ENCODE measurements at places on chromosomes 5 and 9.

GRCh38 chr5:107235167-107235566 is 435.6 kb downstream of the EFNA5 start:
- no peak for DNase-seq

DNA sequence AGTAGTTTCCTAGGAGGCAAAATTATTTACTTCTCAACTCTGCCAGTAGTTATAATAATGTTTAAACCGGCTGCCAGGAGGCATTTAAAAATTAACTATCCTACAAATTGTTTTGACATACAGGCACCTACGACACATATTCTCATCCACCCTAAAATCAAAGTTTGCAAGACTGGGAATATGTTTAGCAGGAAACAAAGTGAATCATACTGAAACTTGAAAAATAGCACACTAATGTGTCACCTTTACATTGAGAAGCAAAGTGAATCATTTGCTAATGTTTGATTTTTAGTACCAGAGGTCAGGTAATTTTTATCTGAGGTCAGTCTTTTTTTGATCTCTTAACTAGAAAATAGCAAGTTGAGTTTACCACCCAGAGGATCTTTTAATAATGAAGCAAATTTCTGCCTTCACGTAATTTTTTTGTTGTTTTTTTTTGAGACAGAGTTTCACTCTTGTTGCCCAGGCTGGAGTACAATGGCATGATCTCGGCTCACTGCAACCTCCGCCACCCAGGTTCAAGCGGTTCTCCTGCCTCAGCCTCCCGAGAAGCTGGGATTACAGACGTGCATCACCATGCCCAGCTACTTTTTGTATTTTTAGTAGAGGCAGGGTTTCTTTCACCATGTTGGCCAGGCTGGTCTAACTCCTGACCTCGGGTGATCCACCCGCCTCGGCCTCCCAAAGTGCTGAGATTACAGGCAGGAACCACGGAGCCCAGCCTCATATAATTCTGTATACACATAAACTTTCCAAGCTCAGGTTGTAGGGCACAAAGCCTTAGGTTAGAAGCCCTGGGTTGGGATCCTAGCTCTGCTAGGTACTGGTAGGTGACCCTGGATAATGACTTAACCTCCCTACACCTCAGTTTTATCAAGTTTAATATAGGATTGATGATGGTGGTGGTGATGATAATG is 124.3 kb downstream of the UGCG start:
- DNase-seq: no peak

- no peak for DNase-seq
Measured at GRCh38 chr9:94918038-94918753, 191.7 kb downstream of the AOPEP start.

DNA sequence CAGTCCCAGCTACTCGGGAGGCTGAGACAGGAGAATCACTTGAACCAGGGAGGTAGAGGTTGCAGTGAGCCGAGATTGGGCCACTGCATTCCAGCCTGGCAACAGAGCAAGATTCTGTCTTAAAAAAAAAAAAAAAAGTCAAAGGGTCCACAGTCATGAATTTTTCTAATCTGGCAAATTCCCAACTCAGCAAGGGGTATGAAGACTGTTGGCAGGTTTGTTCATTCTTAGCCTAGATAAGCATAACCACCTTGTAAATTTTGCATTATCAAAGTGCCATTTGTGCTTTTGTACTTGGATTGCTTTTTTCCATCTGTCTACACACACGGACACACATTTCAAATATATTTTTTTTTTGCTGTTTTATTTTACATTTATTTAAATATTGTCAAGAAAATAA is 299.8 kb upstream of the NUDT12 start:
- DNase-seq: no peak

DNA sequence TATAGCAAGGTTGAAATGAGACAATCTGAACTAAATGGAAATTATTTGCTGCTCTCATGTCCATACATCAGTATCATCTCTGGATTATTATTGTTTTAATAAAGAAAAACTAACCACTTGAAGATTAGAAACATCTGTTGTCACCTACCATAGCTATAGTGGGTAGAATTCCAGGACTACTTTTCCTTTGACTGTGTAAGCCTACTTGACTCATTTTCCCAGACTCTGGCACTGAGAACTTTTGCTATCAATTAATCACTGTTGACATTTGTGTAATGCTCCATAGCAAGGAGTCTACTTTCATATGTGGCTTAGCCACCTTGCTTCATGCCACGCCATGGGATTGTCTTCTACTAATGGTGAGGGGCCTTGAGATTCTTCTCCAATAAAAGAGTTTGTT is 59.9 kb upstream of the ARRDC3 start:
- no peak for DNase-seq

GRCh38 chr5:81909677-81910076 is 62.1 kb upstream of the ATG10 start:
- no peak for DNase-seq

- DNase-seq: no peak
Measured at GRCh38 chr9:75111019-75111622, 22.8 kb downstream of the OSTF1 start.
